Thyroid gland (tissue), 4 donors: ENCODE measurements at places on chromosomes 16 and 17. TPM values are rescaled to one million over a fixed set of nuclear protein-coding genes. Genes with fewer than 3 reads are reported as not detected.

Gene KRTAP4-9
- not detected for total RNA-seq

Gene AOC2
- 1.6 TPM for total RNA-seq

Gene ZNF652
- 64.9 TPM for total RNA-seq

Gene ATAD5
- 1.5 TPM for total RNA-seq

Gene G6PC1
- total RNA-seq: not detected

Gene FBXL19
- 11.7 TPM for total RNA-seq

DNA sequence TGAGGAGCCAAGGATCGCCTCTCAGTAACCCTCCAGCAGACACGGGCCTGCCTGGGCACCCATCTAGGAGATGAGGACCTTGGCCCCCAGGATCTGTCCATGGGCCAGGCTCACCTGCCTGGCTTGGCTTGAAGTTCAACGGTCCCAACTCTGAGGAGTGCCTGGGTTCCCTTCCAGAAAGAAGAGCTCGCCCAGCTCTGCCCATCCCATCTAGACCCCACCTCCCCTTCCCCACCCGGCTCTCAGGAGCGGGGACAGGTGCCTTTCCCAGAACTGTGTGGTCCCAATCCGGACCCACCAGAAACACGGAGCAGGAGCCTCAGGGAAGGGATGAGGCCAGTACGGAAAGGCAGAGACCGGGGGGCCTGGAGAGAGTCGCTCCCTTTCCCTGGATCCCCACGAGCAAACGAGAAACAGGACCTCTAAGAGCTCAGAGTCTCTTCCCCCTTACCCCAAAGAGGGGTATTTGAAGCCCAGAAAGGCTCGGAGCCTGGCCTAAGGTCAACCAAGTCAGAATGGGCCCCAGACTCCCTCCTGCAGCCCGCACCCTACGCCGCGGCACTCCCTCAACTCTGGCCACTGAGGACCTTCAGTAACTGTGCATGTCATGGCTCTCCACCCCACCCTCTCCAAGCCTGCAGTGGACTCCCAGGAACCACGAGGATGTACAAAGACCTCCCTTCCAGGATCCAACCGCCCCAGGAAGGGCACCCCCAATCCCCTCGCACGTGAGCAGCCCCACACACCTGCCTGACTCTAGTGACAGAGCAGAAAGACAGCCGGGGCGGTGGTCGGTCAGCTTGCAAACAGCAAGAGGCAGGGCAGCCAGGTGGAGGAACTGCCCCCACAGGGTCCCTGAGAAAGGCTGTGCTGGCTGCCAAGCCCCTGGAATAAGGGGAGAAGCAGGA is 5.4 kb downstream of the CLUH start:
- DNase-seq: no peak
- H3K27ac ChIP-seq: no peak overlapping the region
- H3K36me3 ChIP-seq: peaks cover 22% of the 10 kb centered on the region
- no peak overlapping the region for H3K4me3 ChIP-seq

- no peak for DNase-seq
- no peak overlapping the region for H3K4me3 ChIP-seq
- no peaks in the 10 kb centered on the region for H3K36me3 ChIP-seq
- no peaks in the 10 kb centered on the region for H3K27me3 ChIP-seq
Measured at GRCh38 chr17:383771-384621, 31.4 kb upstream of the RPH3AL start.

- no peak for DNase-seq
- H3K4me3 ChIP-seq: no peak overlapping the region
- peak overlapping the region; percentile 56 for H3K27ac ChIP-seq
- H3K27me3 ChIP-seq: no peaks in the 10 kb centered on the region
- peaks cover 9% of the 10 kb centered on the region for H3K4me1 ChIP-seq
- no peaks in the 10 kb centered on the region for H3K36me3 ChIP-seq
Measured at GRCh38 chr16:69924777-69925191, 26.4 kb upstream of the CLEC18A start.

GRCh38 chr17:27776882-27777624 is 23.3 kb downstream of the NOS2 start:
- no peak overlapping the region for H3K4me3 ChIP-seq
- H3K27ac ChIP-seq: no peak overlapping the region
- no peaks in the 10 kb centered on the region for H3K36me3 ChIP-seq
- H3K4me1 ChIP-seq: no peaks in the 10 kb centered on the region

- DNase-seq: no peak
- no peaks in the 10 kb centered on the region for H3K4me1 ChIP-seq
- no peaks in the 10 kb centered on the region for H3K27me3 ChIP-seq
- H3K36me3 ChIP-seq: no peaks in the 10 kb centered on the region
- no peak overlapping the region for H3K27ac ChIP-seq
Measured at GRCh38 chr17:33183487-33184026, 109.5 kb downstream of the ASIC2 start.

GRCh38 chr16:87921236-87921773 is 15.0 kb downstream of the CA5A start:
- H3K4me1 ChIP-seq: peaks cover 39% of the 10 kb centered on the region
- no peaks in the 10 kb centered on the region for H3K27me3 ChIP-seq
- H3K36me3 ChIP-seq: no peaks in the 10 kb centered on the region
- DNase-seq: no peak
- H3K27ac ChIP-seq: no peak overlapping the region

GRCh38 chr16:27720731-27721530 is 171.0 kb downstream of the KATNIP start:
- no peak overlapping the region for H3K4me3 ChIP-seq
- no peak overlapping the region for H3K27ac ChIP-seq
- no peaks in the 10 kb centered on the region for H3K36me3 ChIP-seq
- H3K4me1 ChIP-seq: peaks cover 34% of the 10 kb centered on the region
- DNase-seq: no peak

DNA sequence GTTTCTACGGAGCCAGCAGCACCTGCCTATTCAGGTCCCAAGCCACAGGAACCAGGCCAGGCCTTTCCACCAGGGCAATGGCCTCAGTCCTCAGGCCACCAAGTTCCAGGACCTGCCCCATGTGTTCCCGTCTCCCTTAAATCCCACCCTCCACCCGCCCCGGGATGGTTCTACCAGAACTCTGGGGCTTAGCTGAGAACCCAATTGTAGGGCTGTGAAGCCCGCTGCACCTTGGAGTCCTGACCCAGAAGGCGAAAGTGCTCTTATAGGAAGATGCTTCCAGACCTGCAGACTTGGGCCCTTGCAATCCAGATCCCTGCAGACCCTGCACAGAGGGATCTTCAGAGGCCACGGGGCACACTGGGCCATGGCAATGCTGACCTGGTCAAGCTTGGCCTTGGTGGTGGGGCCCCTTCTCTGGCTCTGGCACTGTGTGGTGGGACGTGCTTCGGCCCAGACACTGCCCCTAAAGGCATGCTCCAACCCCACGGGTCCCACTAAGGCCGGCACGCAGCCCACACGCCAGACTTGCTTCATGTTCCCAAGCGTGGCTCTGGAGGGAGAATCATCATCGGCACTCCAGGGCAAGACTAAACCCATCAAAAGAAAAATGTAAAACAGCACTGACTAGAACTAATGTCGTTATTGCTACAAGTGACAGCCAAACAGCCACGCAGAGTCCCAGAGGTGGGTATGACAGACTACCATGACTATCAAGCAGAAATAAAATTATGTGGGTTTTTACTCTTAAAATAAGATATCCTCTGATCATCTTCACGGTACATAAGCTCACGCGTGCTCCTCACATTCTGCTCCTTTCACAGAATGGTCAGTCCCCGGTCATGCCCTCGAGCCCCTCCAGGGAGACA is 41.3 kb upstream of the ATP2A3 start:
- no peaks in the 10 kb centered on the region for H3K4me1 ChIP-seq
- H3K36me3 ChIP-seq: peaks cover 35% of the 10 kb centered on the region
- no peaks in the 10 kb centered on the region for H3K27me3 ChIP-seq
- no peak for DNase-seq

- H3K4me1 ChIP-seq: peaks cover 59% of the 10 kb centered on the region
- H3K4me3 ChIP-seq: no peak overlapping the region
- DNase-seq: peak; percentile 86
- H3K36me3 ChIP-seq: no peaks in the 10 kb centered on the region
- no peaks in the 10 kb centered on the region for H3K27me3 ChIP-seq
Measured at GRCh38 chr16:4214215-4214621, 27.7 kb downstream of the SRL start.

DNA sequence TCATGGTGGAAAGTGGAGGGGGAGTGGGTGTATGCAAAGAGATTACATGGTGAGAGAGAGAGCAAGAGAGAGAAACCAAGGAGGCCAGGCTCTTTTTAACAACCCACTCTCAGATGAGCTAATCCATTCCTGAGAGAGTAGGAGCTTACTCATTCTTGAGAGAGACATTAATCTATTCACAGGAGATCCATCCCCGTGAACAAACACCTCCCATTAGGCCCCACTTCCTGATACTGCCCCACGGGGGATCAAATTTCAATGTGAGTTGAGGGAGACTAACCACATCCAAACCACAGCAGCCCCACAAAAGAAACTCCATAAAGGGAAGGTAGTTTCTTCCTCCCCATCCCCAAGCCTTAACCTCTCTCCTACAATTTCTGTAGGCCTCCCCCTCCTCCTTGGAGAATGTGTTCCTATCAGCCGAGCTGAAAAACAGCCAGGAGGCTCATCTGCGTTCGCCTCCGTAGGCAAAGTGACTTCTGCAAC is 450.0 kb downstream of the NPIPA7 start:
- no peak overlapping the region for H3K4me3 ChIP-seq
- no peak overlapping the region for H3K27ac ChIP-seq
- no peak for DNase-seq
- H3K36me3 ChIP-seq: no peaks in the 10 kb centered on the region

- no peaks in the 10 kb centered on the region for H3K4me1 ChIP-seq
- DNase-seq: no peak
- peaks cover 15% of the 10 kb centered on the region for H3K36me3 ChIP-seq
- H3K4me3 ChIP-seq: no peak overlapping the region
- no peak overlapping the region for H3K27ac ChIP-seq
Measured at GRCh38 chr17:35104844-35105450, 14.7 kb downstream of the RAD51D start.

DNA sequence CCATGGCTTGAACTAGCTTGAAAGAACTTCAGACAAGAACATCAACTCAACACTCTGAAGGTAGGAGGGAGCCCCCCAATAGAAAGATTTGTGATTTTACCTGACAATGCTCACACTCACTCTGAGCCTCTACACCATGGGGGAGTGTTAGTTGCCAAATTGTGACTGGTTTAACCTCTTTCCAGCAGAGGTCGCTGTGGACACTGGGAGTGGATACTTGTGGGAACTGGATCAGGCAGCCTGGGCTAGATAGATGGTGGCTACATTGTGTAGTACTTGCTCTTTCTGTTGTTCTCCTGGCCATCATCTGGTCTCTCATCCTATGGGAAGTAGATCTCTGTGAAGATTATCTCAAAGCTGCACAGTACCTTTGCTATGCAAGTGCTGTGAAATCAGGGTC is 2.9 kb downstream of the SMPD3 start:
- no peaks in the 10 kb centered on the region for H3K36me3 ChIP-seq
- no peak overlapping the region for H3K27ac ChIP-seq
- peak; percentile 18 for DNase-seq
- no peaks in the 10 kb centered on the region for H3K27me3 ChIP-seq
- H3K4me1 ChIP-seq: peaks cover 18% of the 10 kb centered on the region
- H3K4me3 ChIP-seq: no peak overlapping the region

- no peaks in the 10 kb centered on the region for H3K27me3 ChIP-seq
- H3K4me3 ChIP-seq: no peak overlapping the region
- no peaks in the 10 kb centered on the region for H3K36me3 ChIP-seq
- no peak for DNase-seq
- H3K27ac ChIP-seq: no peak overlapping the region
- peaks cover 19% of the 10 kb centered on the region for H3K4me1 ChIP-seq
Measured at GRCh38 chr16:50198802-50199403, 45.8 kb downstream of the TENT4B start.

DNA sequence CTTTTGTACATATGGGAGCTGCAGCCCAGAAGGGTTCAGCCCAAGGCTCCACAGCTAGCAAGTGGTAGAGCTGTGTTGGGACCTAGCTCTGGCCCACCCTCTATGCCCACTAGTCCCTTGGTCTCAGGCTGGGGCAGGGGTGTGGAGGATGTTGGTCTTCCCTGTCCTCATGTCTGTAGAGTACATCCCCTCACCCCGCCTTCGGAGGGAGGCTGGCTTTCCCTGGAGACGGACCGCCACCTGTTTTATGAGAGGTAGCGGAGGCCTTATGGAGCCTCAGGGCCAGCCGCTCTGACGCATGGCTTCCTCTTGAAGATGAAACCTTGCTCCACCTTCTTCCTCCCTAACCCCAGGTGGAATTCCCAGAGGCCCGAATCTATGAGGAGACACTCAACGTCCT is 8.4 kb downstream of the TNFAIP1 start:
- peak overlapping the region; percentile 28 for H3K27ac ChIP-seq
- no peaks in the 10 kb centered on the region for H3K4me1 ChIP-seq
- peaks cover 72% of the 10 kb centered on the region for H3K36me3 ChIP-seq
- H3K27me3 ChIP-seq: no peaks in the 10 kb centered on the region

DNA sequence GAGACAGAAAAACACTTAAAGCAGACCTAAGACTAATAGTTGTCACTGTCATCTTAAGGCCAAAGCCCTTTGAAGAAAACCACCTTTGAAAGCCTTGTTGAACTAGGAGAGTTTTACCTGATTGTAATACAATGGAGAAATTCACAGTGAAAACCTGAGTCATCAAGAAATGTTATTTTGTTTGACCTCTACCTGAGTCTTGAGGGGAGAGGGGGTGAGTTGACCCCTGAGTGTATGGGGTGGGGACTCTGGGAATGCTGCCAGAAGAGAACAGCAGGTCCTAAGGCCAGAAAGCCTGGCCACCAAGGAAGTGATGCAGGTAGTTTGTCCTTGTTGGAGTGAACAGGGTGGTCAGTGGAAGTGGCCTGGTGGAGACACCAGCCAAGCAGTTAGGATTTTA is 204.3 kb downstream of the SPECC1 start:
- H3K27me3 ChIP-seq: no peaks in the 10 kb centered on the region
- no peak for DNase-seq
- no peak overlapping the region for H3K4me3 ChIP-seq
- no peak overlapping the region for H3K27ac ChIP-seq
- no peaks in the 10 kb centered on the region for H3K36me3 ChIP-seq

DNA sequence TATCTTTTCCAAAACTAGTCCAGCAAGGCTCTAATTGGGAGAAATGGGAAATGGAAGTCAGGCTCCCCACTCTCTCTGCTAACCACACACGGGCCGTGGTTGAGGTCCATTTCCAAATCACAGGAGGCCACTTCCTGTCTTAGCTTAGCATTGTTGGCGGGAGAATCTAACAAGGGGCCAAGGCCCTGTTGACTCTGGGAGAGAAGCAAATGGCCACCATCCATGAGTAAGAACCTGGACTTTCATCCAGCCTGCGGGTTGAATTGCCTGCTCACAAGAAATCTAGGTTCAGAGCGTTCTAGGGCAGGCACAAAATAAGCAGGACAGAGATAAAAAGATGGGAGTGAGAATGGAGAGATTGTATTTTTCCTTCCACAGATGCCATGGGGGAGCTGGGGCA is 5.7 kb downstream of the FAM20A start:
- no peak overlapping the region for H3K4me3 ChIP-seq
- H3K27me3 ChIP-seq: no peaks in the 10 kb centered on the region
- peak overlapping the region; percentile 75 for H3K27ac ChIP-seq
- peaks cover 28% of the 10 kb centered on the region for H3K4me1 ChIP-seq
- H3K36me3 ChIP-seq: no peaks in the 10 kb centered on the region

DNA sequence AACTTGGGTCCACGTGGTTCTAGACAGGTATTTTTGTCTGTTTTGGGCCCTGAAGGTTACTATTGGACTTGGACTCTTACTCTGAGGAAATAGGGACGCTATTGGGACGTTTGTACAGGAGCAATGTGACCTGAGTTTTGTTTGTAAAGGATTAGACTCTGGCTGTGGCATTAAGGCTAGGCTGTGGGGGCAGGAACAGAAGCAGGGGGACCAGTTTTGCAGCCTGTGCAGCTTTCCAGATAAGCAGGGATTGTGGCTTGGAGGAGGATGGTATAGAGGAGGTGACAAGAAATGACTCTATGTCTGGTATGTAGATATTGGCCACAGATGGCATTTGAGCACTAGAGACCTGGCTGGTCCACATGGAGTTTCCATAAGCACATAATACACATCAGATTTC is 12.8 kb downstream of the NOD2 start:
- no peaks in the 10 kb centered on the region for H3K4me1 ChIP-seq
- H3K36me3 ChIP-seq: no peaks in the 10 kb centered on the region
- DNase-seq: no peak
- no peak overlapping the region for H3K4me3 ChIP-seq
- H3K27ac ChIP-seq: no peak overlapping the region
- H3K27me3 ChIP-seq: no peaks in the 10 kb centered on the region
